ENCODE measurements at places on chromosomes 5 and 9.

- DNase-seq = no peak
Measured at GRCh38 chr5:139861889-139862207, 66.2 kb downstream of the PSD2 start.

- no peak for DNase-seq
Measured at GRCh38 chr5:154487541-154487940, 9.5 kb upstream of the HAND1 start.

GRCh38 chr9:2697492-2697891 is 19.8 kb upstream of the KCNV2 start:
- no peak for DNase-seq

DNA sequence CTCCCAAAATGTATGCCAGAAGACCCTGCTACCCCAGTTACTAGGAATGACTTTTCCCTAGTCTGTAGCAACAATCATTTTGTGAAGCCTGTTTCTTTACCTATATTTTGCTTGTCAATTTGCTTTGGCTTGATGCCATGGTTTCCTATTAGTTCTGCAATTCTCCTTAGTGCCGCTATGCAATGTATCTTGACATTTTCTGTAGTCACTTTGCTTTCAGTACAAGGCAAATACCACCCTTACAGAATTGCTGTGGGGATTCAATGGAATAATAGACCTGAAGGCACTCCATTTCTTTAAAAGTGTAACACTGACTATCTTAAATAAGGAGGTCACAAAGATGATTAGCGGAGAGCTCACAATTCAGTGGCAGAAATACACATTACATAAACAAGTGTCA is 291.1 kb downstream of the NR2F1-AS1 start:
- no peak for DNase-seq

GRCh38 chr5:114822863-114823262 is 346.8 kb downstream of the TRIM36 start:
- no peak for DNase-seq

DNA sequence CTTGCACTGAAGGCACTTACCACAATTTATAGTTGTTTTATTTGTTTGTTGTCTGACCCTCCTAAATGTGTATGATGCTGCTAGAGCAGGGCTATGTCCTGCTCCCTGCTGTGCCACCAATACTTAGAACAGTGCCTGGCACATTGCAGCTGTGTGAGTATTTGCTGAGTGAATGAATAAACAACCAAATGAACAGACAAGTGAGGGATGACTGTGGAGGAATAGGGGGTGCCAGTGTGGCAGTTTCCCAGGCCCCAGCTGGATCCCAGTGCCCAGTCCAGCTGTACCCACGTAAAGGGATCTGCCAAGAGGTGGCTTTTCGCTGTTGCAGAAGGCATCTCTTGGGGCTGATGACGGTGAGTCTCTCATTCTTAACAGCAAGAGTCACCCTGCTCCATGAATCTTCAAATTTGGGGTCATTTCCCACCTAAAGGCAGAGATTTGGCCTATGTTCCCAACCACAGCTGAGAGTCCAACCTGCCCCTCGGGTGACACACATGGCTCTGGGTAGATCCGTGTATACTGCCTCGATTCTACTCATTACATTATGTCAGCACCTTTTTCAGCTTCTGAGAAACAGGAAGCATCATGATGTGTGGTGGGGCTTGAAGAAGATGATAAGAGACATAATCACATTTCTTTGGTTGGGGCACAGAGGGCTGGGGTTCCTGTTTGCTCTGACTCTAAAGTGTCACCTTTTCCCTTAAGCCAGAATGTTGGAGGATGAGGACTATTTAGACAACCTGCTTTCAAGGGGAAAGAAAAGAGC is 14.3 kb downstream of the IL5 start:
- no peak for DNase-seq

DNA sequence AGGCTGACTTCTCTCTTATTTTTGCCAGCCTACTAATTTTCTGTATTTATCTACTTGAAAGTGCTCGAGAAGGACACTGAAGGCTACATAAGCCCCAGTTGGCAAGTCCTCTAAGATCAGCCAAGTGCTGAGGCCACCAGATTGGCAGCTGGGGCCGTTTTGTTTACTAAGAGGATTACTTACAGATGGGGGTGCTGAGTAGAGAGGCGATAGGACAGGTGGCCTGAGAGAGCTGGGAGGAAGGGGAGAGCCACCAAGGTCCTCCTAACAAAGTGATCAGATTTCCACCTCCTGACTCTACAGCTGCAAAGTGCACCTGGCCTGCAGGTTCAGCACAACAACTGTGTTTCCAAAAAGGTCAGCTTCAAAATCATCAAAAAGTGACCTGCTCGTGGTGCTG is 32.9 kb downstream of the FRMD3 start:
- no peak for DNase-seq

DNA sequence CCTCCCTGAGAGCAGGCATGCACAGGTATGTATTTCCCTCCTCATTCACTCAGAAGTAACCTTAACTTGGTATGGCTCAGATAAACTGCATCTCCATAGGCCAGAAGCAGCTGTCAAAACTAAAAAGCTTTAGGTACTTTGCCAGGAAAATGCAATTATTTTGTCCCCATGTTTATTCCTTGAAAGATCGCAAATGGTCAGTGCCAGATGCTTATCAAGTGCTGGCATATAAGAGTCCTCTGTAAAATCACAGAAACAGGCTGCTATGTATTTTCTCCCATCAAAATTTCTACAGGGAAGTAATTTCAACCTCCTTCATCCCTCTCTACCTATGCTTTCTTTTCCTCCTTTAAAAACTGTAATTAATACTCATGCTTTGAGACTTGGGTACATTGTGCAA is 12.7 kb downstream of the PCDHAC2 start:
- DNase-seq = no peak

DNA sequence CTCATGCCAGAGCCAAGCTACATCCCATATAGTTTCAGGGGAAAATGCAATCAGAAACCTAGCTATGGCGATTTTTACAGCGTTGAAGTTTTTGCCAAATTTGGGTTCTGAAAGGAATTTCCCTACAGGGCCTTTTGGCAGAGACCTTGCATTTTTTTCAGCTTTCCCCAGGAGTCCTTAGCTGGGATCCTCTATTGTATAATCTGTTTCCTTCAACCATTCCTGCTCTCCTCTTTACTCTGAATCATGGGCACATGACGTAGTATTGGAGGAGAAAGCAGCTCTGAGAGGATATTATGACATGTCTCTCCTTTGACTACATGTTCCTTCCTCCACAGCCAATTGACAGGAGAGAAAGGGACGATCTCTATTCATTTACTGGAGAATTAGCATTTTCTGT is 118.5 kb upstream of the ERCC6L2 start:
- no peak for DNase-seq

DNA sequence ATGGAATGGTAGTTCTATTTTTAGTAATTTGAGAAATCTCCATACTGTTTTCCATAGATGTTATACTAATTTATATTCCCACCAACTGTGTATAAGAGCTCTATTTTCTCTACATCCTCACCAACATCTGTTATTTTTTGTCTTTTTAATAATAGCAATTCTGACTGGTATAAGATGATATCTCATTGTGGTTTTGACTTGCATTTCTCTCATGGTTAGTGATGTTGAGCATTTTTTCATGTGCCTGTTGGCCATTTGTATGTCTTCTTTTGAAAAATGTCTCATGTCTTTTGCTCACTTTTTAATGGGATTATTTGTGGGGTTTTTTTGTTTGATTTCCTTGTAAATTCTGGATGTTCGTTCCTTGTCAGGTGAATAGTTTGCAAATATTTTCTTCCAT is 154.4 kb downstream of the ZSWIM6 start:
- no peak for DNase-seq

All from trophoblast cell (in vitro differentiated cells and primary cell).